ENCODE measurements at places on chromosomes 6 and 20. TPM values are rescaled to one million over a fixed set of nuclear protein-coding genes. Genes with fewer than 3 reads are reported as not detected.

DNA sequence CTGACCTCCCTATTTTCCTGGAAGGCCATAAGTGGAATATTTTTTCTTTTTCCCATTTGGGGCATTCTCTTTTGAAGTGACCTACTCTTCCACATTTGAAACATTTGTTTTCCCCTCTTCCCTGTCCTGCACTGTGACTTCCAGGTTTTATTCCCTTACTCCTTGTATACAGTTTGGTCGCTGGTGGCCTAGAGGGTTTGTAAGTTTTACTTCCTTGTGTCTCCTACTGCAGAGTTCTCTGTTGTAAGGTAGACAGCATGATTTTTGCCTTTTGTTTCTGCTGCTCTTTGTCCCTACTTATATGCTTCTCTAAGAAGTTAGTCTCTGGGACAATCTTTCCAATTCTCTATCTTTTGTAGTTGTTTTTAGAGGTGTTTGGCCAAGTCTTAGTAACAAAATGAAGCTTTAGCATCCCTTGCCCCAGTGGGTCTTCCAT, 7.4 kb upstream of the ZNFX1 start:
- H3K4me1 ChIP-seq, result peaks cover 75% of the 10 kb centered on the region
- no peaks in the 10 kb centered on the region for H3K27me3 ChIP-seq
- DNase-seq, result no peak
- no peak overlapping the region for H3K4me3 ChIP-seq

- peaks cover 4% of the 10 kb centered on the region for H3K4me1 ChIP-seq
- no peaks in the 10 kb centered on the region for H3K27me3 ChIP-seq
- no peak for DNase-seq
- H3K4me3 ChIP-seq, result no peak overlapping the region
- H3K27ac ChIP-seq, result no peak overlapping the region
- peaks cover 37% of the 10 kb centered on the region for H3K36me3 ChIP-seq
Observed at GRCh38 chr20:50904067-50904570, 27.1 kb downstream of the ADNP start.

GRCh38 chr20:41175201-41175651, 37.9 kb downstream of the PLCG1 start:
- no peak overlapping the region for H3K4me3 ChIP-seq
- no peak overlapping the region for H3K27ac ChIP-seq
- no peak for DNase-seq

- H3K4me3 ChIP-seq, result no peak overlapping the region
- no peaks in the 10 kb centered on the region for H3K27me3 ChIP-seq
- no peak for DNase-seq
- H3K4me1 ChIP-seq, result no peaks in the 10 kb centered on the region
- no peaks in the 10 kb centered on the region for H3K36me3 ChIP-seq
Observed at GRCh38 chr20:55140631-55141030, 665.2 kb downstream of the DOK5 start.

DNA sequence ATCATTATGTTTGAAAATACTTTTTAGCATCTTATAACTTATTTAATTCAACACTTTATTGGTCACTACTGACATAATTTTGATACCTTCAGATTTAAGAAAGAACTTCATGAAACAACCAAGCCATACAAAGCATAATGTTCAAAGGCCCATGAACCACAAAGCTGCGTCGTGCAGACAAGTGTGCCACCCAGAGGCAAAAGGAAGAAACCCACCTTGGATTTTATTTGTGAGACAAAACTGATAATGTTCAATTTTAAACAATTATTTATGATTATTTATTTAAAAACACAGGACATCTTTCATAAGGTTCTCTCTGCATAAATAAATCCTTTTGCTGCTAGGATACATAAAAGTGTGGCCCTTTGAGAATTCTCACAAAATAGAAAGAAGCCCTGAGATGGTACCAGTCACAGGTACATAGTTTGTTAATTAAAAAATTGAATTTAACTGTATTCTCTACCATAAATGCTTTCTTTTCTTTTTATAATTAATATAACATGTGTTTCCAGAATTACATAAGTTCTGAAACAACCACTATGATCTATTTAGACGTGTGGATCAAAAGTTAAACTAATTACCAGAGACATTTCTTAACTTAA, 143.7 kb downstream of the RALGAPA2 start:
- H3K27me3 ChIP-seq, result no peaks in the 10 kb centered on the region
- H3K36me3 ChIP-seq, result peaks cover 9% of the 10 kb centered on the region
- H3K27ac ChIP-seq, result no peak overlapping the region
- no peaks in the 10 kb centered on the region for H3K4me1 ChIP-seq
- H3K4me3 ChIP-seq, result no peak overlapping the region

DNA sequence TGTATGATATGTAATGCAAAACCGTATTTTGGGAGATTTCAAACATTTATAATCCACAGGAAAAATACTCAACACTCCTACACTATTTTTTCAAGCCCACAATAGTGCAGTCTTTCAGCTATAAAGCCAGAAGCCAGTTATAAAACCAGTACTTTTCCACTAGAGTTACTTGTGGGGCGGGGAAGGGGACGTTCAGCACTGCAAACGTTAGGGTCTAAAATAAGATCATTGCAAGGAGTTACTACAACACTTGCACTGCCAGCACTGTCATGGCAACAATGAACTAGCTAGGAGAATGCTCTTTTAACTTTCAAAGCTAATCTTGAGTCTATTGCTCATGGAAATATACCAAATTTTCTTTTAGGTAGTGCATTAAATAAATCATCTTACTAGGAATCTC, 14.7 kb downstream of the SESN1 start:
- H3K4me1 ChIP-seq, result peaks cover 3% of the 10 kb centered on the region
- H3K27me3 ChIP-seq, result peaks cover 4% of the 10 kb centered on the region
- H3K36me3 ChIP-seq, result no peaks in the 10 kb centered on the region
- no peak overlapping the region for H3K4me3 ChIP-seq

DNA sequence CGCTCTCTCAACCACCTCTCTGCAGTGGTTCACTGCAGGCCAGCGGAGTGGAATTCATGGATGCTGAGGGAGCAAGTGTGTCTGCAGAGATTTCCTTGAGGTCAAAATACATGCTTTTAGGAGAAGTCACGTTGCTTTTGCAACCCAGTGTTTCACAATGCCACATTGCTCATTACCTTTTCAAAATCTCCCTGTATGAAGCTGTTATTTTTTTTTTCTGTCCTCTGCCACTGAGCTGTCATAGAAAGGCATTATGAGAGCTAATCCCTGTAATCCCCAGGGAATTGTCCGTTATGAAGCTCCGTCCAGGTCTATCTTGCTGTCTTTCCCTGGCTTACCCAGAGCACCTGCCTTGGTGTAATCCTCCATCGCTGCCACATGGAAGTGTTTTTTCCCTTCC, 60.5 kb upstream of the SLC22A23 start:
- H3K36me3 ChIP-seq, result no peaks in the 10 kb centered on the region
- DNase-seq, result no peak
- H3K27ac ChIP-seq, result no peak overlapping the region
- H3K27me3 ChIP-seq, result peaks cover 8% of the 10 kb centered on the region

DNA sequence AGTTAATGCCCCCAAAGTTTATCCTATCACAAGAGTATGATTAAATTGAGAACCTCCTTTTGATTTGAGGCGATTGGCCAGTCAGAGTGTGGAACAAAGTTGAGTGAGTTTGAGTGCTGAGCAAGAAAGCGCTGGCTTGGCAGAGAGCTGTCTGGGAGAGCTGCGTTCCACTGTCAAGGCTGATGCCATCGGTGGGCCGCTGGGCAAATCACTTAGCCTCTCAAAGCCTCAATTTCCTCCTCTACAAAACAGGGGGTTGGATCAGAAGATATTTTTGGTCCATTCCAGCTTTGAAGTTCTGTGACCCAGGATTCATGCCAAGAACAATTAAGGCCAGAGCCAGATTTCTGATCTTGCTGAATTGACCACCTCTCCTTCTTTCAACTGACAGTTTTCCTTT, 60.2 kb downstream of the TMEM242 start:
- no peak overlapping the region for H3K4me3 ChIP-seq
- H3K36me3 ChIP-seq, result no peaks in the 10 kb centered on the region
- H3K27me3 ChIP-seq, result no peaks in the 10 kb centered on the region
- no peak overlapping the region for H3K27ac ChIP-seq

GRCh38 chr6:10532392-10532791, 11.2 kb downstream of the GCNT2 start:
- no peaks in the 10 kb centered on the region for H3K27me3 ChIP-seq
- no peak overlapping the region for H3K27ac ChIP-seq

- no peak for DNase-seq
- no peaks in the 10 kb centered on the region for H3K36me3 ChIP-seq
- no peak overlapping the region for H3K27ac ChIP-seq
- H3K4me3 ChIP-seq, result no peak overlapping the region
- no peaks in the 10 kb centered on the region for H3K4me1 ChIP-seq
- H3K27me3 ChIP-seq, result no peaks in the 10 kb centered on the region
Observed at GRCh38 chr6:55399351-55399750, 72.1 kb downstream of the GFRAL start.

DNA sequence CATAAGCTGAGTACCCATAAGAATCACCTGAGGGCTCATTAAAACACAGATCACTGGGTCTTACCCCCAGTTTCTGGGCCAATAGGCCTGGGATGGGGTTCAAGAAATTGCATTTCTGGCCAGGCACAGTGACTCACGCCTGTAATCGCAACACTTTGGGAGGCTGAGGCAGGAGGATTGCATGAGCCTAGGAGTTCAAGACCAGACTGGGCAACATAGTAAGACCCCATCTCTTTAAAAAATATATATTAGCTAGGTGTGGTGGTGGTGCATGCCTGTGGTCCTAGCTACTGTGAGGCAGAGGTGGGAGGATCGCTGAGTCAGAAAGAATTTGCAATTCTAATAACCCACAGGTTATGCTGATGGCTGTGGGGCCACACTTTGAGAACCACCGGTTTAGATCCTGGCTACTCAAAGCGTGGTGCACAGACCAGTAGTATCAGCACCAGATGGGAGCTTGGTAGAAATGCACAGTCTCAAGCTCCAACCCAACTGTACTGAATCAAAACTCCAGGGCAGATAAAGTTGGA, 2.0 kb downstream of the CCM2L start:
- H3K36me3 ChIP-seq, result no peaks in the 10 kb centered on the region
- H3K4me3 ChIP-seq, result no peak overlapping the region
- DNase-seq, result no peak
- H3K27ac ChIP-seq, result no peak overlapping the region
- peaks cover 10% of the 10 kb centered on the region for H3K4me1 ChIP-seq
- peaks cover 30% of the 10 kb centered on the region for H3K27me3 ChIP-seq

GRCh38 chr6:133568970-133569889, 319.7 kb upstream of the TCF21 start:
- H3K4me3 ChIP-seq, result peak overlapping the region; percentile 48
- H3K36me3 ChIP-seq, result no peaks in the 10 kb centered on the region
- H3K27me3 ChIP-seq, result peaks cover 23% of the 10 kb centered on the region
- peak; percentile 49 for DNase-seq
- peaks cover 6% of the 10 kb centered on the region for H3K4me1 ChIP-seq

DNA sequence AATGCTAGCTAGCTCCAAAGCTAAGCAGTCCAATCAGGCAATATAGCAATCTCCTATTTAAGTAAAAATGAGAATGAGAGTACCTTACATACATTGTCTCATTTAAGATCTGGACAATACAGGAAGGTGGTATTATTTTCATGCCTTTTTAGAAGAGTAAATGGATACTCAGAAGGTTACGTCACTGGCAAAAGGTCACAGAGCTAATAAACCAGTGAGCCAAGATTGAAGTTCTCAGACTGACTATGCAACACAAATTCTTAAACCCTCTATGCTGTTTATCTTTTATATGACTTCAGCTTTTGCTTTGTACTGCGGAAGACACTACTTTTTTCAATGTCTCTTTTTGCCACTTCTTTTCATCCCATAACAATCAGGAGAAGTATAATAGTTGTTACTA, 135.2 kb upstream of the PRL start:
- H3K27ac ChIP-seq, result no peak overlapping the region
- H3K4me3 ChIP-seq, result no peak overlapping the region
- H3K27me3 ChIP-seq, result no peaks in the 10 kb centered on the region
- no peaks in the 10 kb centered on the region for H3K4me1 ChIP-seq
- DNase-seq, result no peak

GRCh38 chr6:81750200-81750599, 2.3 kb downstream of the TENT5A start:
- peak overlapping the region; percentile 65 for H3K4me3 ChIP-seq
- peaks cover 23% of the 10 kb centered on the region for H3K27me3 ChIP-seq
- DNase-seq, result no peak
- peaks cover 11% of the 10 kb centered on the region for H3K36me3 ChIP-seq

- H3K36me3 ChIP-seq, result peaks cover 53% of the 10 kb centered on the region
- peak overlapping the region; percentile 83 for H3K27ac ChIP-seq
- DNase-seq, result no peak
- peak overlapping the region; percentile 1 for H3K4me3 ChIP-seq
- no peaks in the 10 kb centered on the region for H3K27me3 ChIP-seq
Observed at GRCh38 chr20:35055445-35056276, 36.9 kb downstream of the TRPC4AP start.

- H3K36me3 ChIP-seq, result no peaks in the 10 kb centered on the region
- no peak overlapping the region for H3K27ac ChIP-seq
- H3K4me1 ChIP-seq, result peaks cover 10% of the 10 kb centered on the region
- peaks cover 53% of the 10 kb centered on the region for H3K27me3 ChIP-seq
- H3K4me3 ChIP-seq, result peak overlapping the region; percentile 63
Observed at GRCh38 chr20:35600993-35601973, 14.3 kb upstream of the SPAG4 start.

DNA sequence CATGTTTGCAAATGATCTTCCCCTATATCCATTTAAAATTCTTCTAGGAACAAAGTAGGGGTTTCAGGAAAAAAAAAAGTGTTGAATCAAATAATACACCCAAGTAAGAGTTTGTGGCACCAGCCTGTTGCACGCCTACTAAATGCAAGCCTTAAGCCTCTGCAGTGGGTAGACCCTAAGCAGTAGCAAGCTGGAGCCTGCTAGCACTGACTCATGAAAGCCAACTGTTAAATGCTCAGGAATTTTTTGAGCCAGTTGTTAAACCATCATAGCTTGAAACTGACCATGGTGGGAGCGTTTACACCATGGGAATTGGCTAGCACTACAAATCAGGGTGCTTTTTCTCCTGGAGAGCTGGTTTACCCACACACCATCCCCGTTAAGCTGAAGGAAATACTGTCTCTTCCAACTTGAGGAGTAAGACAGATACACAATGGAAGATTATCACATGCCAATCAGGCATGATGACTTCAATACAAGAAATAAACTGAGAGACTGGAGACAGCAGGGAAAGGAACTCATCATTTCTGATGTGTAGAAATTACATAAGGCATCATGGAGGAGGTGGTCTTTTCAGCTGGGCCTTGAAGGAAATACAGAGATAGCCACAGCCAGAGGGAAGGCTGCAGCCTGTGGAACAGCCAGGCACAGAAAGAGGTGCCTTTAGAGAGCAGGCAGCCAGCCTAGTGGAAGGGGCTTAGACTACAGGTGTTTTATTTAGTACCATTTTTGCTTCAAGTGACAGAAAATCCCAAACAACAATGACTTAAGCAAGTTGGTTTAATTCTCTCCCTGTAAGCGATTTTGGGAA, 110.8 kb downstream of the SNX5 start:
- DNase-seq, result no peak
- H3K4me3 ChIP-seq, result no peak overlapping the region
- no peaks in the 10 kb centered on the region for H3K36me3 ChIP-seq
- peaks cover 16% of the 10 kb centered on the region for H3K27me3 ChIP-seq

- DNase-seq, result no peak
- H3K27ac ChIP-seq, result peak overlapping the region; percentile 19
- peaks cover 1% of the 10 kb centered on the region for H3K36me3 ChIP-seq
- H3K27me3 ChIP-seq, result peaks cover 28% of the 10 kb centered on the region
Observed at GRCh38 chr20:62638679-62639406, 3.5 kb upstream of the SLCO4A1 start.

The CRIP3 gene
- total RNA-seq, result 0.67 TPM

The IMPG1 gene
- total RNA-seq, result not detected

The SNRPB2 gene
- 88.7 TPM for total RNA-seq

The CCDC28A gene
- 27.3 TPM for total RNA-seq

The CCN6 gene
- not detected for total RNA-seq

The SLC17A3 gene
- 0.75 TPM for total RNA-seq
